ENCODE measurements at places on chromosomes 5 and 9.

- no peak for DNase-seq
Observed at GRCh38 chr5:179981636-179982035, 73.9 kb upstream of the TBC1D9B start.

DNA sequence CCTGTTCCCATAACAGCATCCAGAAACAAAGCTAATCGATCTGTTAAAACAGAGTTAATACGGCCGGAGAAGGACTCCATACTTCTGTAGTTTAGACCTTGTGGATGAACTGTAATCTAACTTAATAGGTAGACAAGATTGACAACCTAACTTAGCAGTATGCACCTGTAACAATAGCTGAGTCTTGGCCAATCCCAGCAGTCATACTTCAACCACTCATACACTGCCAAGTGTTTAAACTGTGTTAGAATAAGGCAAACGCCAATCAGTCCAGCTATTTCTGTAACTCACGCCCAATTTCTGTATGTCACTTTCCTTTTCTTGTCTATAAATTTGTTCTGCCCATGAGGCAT lies 33.7 kb upstream of the MACIR start:
- no peak for DNase-seq

DNA sequence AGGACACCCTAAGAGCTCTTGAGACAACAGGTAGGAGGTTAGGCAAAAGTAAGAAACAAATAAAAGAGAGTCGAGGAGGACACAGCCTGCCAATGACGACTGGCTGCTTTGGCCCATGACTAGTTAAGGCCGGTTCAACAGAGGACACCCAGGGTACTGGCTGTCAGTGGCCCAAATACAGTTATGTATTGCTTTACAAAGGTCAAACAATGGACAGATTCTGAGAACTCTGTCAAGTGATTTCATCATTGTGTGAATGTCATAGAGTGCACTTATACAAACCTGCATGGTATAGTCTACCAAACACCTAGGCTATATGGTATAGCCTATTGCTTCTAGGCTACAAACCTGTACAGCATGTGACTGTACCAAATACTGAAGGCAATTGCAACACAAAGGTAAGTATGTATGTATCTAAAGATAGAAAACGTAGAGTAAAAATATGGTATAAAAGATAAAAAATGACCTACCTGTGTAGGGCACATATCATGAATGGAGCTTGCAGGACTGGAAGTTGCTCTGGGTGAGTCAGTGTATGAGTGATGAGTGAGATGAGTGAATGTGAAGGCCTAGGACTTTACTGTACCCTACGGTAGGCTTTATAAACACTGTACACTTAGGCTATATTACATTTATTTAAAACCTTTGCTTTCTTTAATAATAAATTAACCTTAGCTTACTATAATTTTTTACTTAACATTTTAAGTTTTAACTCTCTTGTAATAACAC lies 6.5 kb upstream of the FAM81B start:
- DNase-seq: no peak

- no peak for DNase-seq
Observed at GRCh38 chr5:7546555-7546954, 150.6 kb downstream of the ADCY2 start.

- DNase-seq: no peak
Observed at GRCh38 chr9:110116543-110116885, 91.4 kb downstream of the C9orf152 start.

DNA sequence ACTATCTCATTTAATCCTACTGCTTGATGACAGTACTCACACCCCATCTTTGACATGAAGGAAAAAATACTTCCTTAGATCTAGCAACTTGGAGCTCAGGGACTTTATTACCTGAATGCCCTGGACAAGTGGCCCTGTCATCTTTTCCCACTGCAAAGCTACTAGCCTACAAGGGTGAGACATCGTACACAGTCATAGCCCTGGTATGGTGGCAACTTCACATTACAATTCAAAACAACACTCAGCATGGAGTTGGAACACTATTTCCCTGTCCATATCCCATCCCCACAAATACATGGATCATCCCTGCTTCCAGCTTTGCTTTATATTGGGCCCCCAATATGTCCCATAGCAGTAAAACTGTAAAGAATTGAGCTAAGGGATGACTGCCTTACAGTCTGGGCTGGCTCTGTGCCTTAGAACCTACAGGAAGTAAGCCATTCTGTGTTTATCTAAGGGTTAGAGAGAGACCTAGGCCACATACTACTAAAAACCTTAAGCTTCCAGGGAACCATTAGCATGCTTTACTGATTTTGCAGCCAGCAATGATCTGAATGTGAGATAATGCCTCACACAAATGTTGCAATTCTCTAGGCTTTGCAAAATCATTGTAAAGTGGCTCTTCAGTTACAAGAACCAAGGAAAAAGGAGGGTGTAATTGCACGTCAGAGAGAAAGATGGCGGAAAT lies 55.9 kb downstream of the OTULIN start:
- DNase-seq: no peak

- DNase-seq: no peak
Observed at GRCh38 chr5:168898247-168898911, 319.2 kb upstream of the PANK3 start.

DNA sequence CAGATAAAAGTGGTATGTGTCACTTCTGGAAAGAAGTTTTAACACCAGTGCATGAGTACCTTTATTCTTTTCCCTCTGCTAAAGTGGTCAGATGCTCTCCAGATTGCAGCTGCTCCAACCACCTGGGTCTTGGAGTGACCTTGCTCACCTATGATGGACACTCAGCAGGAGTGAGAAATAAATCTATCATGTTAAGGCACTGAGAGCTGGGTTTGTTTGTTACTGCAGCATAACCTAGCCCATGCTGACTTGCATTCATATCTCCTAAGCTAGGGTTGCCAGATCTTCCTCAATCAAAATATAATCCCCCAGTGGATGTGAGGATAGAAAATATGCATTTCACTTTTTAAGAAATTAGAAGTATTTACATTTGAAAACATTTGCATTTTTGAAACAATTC lies 295.9 kb downstream of the AGTPBP1 start:
- no peak for DNase-seq

- DNase-seq: no peak
Observed at GRCh38 chr5:178993236-178993765, 1.8 kb downstream of the GRM6 start.

GRCh38 chr9:1238407-1238806 lies 188.2 kb downstream of the DMRT2 start:
- DNase-seq: no peak

DNA sequence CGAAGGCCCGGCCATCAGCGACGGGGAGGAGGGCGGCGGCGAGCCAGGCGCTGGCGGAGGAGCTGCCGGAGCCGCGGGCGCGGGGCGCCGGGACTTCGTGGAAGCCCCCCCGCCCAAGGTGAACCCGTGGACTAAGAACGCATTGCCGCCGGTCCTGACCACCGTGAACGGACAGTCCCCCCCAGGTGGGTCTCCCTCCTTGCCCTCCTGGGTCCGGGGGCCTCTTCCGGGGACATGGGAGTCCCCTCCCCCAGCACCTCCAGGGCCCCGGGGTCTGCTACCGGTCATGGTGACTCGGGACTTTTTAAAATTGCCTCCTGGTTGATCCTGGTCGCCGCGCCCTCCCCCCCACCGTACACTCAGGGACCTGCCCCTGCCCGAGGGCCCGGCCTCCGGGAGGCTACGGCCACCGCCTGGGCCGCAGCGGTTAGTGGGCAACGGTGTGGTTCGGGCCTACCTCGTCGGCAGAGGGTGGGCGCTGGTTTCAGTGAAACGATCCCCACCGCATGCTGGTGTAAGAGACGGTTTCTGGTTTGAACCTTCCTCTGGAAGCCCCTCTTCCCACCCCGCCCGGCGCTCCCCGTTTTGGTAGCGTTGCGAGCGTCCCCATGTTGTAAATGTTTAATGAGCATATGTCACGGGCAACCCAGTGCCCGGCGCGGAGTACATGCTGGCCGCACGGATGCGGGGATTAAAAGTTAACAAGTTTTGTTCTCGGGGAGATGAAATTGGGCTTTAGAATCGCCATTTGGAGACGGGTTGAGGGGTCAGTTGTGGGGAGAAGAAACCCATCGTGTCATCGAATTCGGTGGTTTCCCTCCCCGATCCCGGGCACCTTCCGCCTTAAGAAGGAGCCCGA lies 1.1 kb downstream of the LARP1 start:
- DNase-seq: peak; percentile 35

DNA sequence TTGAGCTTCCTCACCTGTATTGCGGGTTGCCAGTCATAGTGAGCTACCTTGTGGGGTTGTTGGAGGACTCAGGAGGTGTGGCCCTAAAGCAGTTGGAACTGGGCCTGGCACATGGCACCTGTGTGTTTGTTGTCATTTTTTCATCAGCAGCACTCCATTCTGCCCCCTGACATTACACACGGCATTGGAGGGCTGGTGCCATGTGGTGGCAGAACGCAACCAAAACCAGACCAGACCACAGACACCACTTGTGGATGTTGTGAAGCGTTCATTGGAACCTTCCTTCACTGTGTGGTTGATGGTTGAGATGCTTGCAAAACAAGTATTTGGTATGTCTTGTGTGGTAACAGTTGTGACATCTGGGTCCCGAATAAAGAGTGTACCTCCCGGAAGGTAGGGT lies 113.2 kb upstream of the ERCC6L2 start:
- no peak for DNase-seq

DNA sequence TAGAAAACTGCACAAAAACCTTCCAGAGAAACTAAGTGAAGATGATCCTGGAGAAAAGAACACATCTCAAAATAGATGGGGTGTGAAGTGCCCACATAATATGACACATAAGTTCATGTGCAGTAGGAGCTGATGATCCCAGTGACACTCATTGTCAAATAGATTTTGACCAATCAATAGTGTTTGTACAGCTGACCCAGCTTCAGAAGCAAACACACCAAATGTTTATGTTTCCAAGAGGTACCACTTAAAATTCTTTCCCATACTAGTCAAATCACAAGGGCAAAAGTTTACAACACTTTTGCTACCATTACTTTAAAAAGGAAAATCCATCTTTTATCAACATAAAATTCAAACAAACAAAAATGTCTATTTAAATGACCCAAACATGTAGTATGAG lies 175.0 kb downstream of the MLLT3 start:
- DNase-seq: no peak

GRCh38 chr5:150279330-150280020 lies 10.1 kb downstream of the CAMK2A start:
- DNase-seq: no peak

DNA sequence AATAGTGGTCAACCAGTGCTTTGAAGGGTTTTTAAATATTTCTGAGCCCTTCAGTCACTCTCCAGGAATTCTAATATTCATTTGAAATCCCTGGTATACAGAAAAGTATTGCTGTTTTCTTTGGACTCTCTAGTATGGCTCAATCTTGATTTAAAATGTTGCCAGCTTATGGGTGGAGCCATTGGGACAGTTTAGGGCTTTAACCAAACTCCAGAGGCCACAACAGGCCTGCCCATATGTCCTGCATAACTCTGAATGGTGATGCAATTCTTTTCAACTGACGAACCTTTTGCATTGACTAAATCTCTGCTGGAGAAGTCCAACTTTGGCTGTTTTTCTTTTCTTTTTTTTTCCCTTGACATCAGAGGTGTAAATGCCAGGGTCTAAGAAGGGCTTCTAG lies 10.3 kb upstream of the ANKHD1 start:
- DNase-seq: no peak

- no peak for DNase-seq
Observed at GRCh38 chr9:126925876-126926275, 11.3 kb downstream of the RALGPS1 start.

- peak; percentile 61 for DNase-seq
Observed at GRCh38 chr9:114930056-114930812, at the start of gene TNFSF8. Gene TNFSF8, minus strand, starts transcription at chr9:114930591. Its CDS starts 288 bp downstream, at chr9:114930303.

DNA sequence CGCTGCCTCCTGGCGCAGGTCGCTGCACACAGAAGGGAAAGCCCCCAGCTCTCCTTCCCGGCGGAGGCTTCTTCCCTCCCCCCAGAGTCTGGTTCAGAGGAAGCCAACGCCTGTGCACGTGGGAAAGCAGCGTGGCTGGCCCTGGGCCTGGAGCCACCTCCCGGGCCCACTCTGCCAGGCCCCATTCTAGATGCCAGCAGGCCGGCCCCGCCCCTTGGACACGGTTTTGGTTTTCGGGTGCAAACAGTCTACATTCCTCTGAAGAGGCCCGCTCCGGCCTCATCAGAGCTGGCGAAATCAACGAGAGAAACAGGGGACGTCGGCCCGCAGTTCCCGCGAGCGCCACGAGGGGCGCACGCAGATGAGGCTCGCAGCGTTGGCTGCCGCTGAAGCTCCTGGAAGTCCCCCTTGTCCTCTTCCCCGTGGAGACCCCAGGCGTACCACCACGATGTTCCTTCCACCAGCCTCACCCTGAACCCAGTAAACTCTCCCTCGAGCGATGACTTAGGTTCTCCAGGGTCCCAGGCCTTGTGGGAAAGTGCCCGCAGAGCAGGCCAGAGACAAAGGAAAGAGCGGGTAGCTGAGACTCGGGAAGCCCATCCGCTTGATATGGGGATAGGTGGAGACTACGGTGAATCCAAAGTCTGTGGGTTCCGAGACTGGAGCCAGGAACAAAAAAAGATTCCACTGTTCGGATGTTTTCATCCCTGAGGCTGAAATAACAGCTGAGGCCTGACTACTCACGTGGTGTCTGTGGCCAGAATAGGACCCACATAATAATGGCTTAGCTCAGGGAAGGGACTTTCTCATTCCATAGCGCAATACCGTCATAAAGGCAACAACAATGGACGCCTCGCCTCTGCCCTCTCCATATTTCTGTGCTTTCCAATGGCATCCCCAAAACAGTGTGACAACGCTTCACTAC lies 64.2 kb downstream of the KLF4 start:
- peak; percentile 29 for DNase-seq

DNA sequence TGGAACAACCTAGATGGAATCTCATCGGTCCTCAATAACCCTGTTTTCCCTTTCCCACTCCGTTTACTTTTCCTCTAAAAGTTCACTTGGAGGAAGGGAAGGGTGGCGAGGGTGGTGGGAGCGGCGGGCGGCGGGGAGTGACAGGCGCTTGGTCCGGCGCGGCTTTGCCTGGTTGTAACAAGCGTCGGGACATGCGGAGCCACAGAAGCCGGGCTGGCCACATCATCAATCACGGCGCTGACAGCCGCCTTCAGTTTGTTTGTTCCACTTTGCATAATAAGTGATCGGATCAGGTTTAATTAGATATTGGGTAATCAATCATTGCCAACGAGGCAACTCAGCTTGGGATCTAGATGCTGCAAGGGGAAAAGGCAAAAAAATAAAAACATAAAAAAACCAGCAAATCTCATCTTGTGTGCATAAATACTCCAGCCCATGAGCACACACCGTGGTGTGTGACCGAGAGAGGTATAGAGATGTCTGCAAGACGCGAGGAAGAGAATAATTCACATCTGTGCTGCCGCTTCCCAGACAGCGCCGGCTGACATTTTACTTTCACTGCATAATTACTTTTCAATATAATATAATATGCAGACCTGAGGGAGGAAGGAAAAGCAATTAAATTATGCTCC lies 396.2 kb upstream of the IRX4 start:
- DNase-seq: no peak

Data from activated CD4-positive, alpha-beta T cell treated with anti-CD3 and anti-CD28 coated beads, Interleukin-2, amount 50 U/mL, for 1 hour (primary cell).